ENCODE measurements at places on chromosomes 6 and 20.
A peak's percentile ranks its signal among the peaks of the same experiment; 100 is the strongest.

GRCh38 chr6:15444881-15445280 is 199.0 kb downstream of the JARID2 start:
- no peak for DNase-seq

GRCh38 chr20:44641325-44641724 is 10.2 kb downstream of the ADA start:
- no peak for DNase-seq

GRCh38 chr6:105550955-105551620 is 148.2 kb upstream of the PREP start:
- DNase-seq = no peak

- DNase-seq = no peak
These were observed 118.1 kb upstream of the ENPP5 start for GRCh38 chr6:46288835-46289234.

GRCh38 chr6:32151181-32151862 is 417 bp downstream of the PRRT1 start:
- no peak for DNase-seq

DNA sequence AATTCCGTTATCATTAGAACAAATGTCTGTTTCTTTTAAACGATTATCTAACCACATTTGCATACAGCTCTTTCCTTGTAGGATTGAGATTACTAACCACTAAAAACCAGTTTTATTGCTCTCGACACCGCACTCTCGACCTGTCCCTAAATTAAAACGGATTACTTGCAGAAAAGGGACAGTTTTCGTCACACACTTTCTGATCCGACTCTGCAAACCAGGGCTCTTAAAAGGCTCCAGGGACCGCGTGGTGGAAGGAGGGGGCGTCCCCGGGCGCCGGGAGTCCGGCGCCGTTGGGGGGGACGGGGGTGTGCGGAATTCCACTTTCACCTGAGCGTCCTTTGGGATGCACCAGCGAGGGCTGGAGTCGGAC is 731 bp downstream of the MAK start:
- DNase-seq = no peak

GRCh38 chr6:147551976-147552375 is 43.5 kb downstream of the SAMD5 start:
- DNase-seq = no peak

DNA sequence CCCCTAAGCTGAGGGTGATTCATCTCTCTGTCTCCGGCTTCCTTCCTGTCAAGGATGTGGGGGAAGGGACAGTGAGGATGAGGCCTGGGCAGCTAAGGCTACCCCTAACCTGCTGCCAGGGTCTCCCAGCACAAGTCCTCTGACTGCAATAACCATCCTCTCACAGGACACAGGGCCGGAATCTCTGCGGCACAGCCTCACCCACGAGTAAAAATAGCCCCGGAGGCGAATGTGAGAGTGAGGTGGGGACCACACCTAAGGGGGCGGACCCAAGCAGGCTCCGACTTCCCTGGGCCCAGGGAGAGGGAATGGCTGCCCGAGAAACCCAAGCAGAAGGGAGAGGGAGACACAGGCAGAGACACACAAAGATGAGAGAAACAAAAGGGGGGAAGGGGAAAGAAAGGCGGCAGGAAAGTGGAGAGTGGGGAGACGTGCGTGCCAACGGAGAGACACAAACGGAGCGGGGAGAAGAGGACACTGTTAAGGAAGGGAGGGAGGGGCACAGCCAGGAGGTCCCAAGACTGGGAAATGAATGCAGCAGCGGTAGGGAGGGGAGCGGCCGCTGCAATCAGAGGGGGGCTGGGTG is 1.4 kb downstream of the CLIC1 start:
- peak; percentile 63 for DNase-seq

DNA sequence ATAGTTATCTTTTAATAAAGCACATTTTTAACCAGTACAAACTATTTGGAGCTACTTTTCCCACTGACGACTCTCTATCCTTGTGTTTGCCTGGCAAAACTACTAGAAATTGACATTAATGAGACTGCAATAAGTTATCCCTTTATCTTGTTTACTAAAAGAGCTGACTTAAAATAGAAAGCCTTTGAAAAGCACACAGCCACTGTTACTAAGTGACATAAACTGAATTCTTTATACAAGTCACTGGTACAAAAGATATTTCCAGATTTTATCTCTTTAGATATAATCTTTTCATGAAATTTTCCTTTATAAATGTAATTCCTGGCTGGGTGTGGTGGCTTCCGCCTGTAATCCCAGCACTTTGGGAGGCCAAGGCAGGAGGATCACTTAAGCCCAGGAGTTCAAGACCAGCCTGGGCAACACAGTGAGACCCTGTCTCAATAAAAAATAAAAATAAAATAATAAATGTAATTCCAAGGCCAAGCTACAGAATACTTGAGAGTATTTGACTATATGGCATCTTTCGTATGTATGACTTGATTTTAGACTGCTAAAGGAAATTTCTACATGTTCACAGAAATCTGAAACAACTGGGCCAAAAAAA is 9.5 kb downstream of the MBOAT1 start:
- no peak for DNase-seq

DNA sequence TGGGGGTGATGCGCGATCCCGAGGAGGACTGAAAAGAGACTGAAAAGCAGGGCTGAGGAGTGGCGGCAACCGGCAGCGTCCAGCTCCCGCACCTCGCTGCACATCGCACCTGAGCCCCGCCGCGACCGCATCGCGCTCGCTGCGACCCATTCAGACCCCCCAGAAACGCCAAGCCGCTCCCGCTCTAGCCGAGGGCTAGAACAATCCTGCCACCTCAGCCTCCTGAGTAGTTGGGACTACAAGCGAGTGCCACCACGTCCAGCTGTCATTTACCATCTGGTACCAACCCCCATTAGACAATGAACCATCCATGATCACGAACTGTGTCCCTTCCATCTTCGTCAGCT is 33.2 kb downstream of the HLA-A start:
- no peak for DNase-seq

GRCh38 chr6:90157441-90157840 is 139.2 kb downstream of the BACH2 start:
- DNase-seq = no peak

- no peak for DNase-seq
These were observed 31.3 kb upstream of the LAMP5 start for GRCh38 chr20:9483131-9483530.

DNA sequence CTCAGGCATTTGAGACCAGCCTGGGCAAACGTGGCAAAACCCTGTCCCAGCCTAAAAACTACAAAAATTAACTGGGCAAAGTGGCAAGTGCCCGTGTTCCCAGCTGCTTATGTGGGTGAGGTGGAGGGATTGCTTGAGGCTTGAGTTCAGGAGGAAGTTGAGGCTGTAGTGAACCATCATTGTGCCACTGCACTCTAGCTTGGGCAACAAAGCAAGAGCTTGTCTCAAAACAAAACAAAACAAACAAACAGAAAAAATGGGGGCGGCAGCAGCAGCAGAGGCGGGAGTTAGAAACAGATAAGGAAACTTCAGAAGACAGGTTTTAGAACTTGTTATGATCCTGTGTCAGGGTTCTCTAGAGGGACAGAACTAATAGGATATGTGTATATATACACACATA is 49.0 kb downstream of the SCAF8 start:
- DNase-seq = no peak

DNA sequence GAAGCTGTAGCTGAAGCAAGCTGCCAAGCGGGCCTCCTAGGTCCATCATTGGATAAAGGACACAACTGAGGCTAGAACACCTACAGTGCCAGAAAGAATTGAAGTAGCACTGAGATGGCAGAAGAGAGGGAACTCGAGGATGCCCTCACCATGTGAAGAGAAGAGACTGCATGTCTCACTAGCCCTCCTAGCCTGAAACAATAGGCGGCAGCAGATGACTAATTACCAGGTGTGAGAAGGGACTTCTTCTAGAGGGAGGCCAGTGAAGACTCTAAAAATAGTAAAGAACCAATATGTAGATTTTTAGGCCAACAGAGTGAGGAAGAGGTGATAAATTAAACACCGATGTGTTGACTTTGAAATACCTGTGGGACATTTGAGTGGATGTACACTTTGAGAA is 50.3 kb downstream of the LGSN start:
- DNase-seq = no peak

DNA sequence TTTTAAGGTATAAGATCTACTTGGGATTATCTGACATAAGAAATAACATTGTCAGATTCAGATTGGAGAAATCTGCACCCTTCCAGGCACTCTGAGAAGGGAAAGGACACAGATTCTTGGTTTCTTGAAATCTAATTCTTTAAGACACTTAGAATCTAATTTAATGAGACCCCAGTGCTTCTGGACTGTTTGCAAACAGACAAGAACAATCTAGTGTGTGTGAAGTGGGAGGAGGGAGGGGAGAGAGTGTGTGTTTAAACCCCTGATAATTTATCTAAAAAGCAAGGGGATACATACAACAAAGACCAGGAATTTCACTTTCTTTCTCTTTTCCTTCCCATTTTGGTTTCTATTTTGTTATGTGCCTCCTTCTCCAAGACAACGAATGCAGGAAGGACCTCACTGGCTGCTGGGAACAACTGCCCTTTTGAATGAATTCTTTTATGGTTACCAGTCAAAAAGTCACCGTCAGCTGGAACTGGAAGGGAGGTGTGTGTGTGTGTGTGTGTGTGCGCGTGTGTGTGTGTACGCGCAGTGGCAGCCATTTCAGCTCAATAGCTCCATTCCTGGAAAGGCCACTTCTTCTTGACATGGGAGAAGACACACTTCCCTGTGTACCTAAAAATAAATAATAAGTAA is 129.4 kb downstream of the BCAS1 start:
- DNase-seq = no peak

DNA sequence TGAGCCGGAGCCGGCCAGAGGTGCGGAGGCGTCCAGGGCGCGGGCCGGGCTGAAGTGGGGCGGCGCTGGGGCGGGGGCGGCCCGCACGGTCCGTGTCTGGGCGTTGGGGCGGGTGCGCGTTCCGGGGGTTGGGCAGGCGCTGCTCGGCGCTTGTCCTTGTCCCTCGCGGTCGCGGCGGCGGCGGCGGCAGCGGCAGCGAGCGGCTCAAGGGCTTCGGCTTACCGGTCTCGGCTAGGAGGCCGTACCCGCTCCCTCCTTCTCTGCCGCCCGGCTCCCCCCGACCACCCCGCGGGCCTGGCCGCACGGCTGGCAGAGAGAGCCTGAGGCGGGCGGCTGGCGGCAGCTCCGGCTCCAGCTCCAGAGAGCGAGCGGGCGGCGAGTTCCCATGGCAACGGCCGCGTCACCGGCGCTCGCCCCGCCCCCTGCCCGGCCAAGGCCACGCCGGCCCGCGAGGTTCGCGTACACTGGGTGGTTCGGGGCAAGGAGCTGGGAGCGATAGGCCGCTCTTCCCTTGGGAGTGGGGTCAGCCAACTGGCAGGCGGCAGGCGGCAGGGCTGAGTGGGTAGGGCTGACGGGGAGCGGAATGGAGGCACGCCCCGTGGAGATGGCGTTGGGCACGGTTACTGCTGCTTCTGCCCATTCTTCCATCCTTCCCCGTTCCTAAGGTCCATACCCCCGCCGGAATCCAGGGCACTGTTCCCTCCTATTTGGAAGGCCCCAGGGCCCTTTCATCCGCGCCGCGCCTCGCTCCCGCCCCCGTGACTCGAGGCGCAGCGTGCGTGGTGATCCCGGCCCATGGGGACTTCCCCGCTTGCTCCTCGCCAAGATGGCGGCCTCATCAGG is at the start of gene LRRC73:
TSS of gene LRRC73 (minus strand) at position 363 of the 843 bp plus-strand sequence. CDS start 561 bp downstream, outside the sequence.
- peak; percentile 61 for DNase-seq

DNA sequence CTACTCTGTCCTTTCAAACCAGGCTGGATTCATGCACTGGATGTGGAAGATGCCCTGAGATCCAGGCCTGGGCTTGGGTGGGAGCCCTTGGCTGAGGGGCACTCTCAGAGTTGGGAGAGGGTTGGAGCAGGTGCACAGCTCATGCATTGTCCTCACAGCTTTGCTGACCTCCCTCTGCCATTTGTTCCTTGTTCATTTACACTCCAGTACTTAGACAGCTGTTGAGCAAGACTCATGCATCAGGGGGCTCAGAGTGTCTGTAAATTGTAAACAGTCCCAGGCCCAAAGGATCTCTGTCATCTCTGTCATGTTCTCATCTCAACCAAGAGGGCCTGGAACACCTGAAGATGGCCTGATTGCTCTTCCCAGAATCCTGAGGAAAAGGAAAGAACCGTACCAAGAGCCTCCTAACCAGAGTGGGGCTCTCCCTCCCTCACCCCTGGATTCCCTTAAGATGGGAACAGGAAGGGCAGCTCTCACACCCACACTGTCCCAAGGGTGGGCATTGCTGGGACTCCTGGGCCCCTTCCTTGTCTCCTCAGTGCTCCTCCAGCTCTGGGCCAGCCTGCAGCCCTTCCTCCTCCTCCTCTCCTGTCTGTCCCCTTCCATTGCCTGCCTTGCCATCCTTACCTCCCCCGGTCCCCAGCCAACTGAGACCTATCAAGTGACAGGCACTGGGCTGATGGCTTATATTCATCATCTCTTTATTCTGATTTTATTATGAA is 132.9 kb downstream of the FOXO3 start:
- no peak for DNase-seq

DNA sequence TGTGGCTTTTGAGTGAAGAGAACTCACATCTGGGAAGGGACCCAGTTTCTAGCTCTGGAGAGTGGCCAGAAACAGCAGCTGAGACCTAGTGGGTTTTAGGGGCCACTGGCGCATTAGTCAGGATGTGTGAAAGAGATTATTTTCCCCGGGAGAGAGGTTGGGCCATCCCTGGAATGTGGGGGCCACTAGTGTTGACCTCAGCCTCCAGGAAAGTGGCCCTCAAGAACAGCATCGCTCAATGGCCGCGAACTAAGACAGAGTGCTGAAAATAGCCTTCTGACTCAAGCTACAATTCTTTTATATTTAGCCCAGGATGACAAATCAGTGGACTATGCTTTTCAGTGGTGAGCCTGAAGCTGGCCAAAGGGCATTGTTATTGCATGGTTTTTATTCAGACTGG is 210.4 kb upstream of the RNF24 start:
- peak; percentile 87 for DNase-seq

DNA sequence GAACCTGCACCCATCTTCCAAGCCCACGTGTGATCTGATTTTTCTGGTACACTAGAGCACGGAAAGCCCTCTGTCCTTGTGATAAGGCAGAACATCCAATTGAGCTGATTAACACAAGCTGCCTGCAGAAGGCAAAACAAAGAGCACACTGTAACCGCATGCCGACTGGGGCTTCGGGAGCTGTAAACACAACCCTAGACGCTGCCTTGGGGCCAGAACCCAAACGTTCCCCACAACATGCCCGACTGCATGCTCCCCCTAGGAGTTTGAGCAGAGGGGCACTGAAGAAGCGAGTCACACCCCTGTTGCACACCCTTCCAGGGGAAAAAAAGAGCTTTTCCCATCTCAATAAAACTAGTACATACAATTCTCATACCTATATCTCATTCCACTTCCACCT is 470.7 kb downstream of the HTR1B start:
- no peak for DNase-seq

GRCh38 chr20:58051367-58051766 is 177.1 kb downstream of the ANKRD60 start:
- no peak for DNase-seq

Data from SW480 (cell line).